ENCODE measurements at places on chromosomes 11 and 22.
A peak's percentile ranks its signal among the peaks of the same experiment; 100 is the strongest.

DNA sequence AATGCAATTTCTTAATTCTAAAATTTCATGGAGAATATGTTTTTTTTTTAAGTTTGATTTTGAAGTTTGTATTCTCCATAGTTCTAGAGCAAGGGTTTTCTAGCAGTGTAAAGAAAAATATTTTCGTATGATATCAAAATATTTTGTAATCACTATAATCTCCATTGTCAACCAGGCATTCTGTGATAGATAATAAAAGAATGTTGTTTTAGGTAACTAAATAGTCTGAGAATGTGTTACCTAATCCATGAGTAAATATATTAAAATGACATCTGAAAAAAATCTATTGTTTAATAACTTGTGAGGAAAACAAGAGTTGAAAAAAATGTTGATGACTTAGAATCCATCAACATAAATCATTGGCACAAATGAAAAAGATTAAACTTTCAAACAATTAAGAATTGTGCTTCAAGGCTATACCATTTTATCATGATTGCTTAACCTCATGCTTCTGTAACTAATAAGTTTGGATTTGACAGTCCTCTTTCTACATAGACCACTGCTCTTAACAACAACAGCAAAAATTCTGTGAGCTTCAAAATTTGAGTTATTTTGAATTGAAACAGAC is 2211.8 kb downstream of the LRRC4C start:
- DNase-seq = no peak

GRCh38 chr11:1773994-1774550 is 10.3 kb upstream of the CTSD start:
- DNase-seq = no peak

GRCh38 chr11:7439746-7440320 is 45.5 kb upstream of the OLFML1 start:
- no peak for DNase-seq

DNA sequence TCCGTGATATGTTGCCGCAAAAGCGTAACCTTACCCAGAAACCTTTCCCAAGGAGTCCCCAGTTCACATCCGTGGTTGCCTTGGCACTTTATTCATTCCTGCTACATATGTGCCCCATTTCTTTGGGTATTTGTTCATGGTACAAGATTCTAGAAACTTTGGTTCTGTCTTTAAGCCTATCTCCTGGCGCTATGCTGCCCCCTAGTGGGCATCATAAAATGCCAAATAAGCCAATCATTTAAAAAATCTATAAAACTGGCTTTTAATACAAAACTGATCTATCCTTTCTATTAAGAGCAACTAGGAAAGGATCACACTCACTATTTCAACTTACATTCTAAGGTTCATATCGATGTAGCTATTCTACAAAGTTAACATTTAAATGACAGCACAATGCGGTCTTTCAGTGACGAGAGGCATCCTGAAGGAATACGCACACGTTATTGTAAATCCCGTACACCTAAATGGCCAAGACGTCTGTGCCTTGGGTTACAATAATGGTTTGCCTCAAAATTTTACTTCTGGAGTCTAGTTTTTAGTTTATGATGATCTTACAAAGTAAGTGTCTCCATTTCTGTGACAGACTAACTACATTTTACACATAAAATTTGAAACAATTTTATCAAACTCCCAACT is 16.2 kb downstream of the PIWIL3 start:
- DNase-seq = peak; percentile 23

GRCh38 chr11:120392793-120393192 is 56.6 kb downstream of the ARHGEF12 start:
- DNase-seq = no peak

- no peak for DNase-seq
Measured at GRCh38 chr11:10038521-10039302, 255.3 kb downstream of the SBF2 start.

- peak; percentile 50 for DNase-seq
Measured at GRCh38 chr22:24968066-24968561, 15.6 kb downstream of the KIAA1671 start.

GRCh38 chr11:44364596-44364995 is 54.7 kb upstream of the ALX4 start:
- DNase-seq = no peak

- no peak for DNase-seq
Measured at GRCh38 chr11:77175021-77175842, 47.2 kb downstream of the MYO7A start.

DNA sequence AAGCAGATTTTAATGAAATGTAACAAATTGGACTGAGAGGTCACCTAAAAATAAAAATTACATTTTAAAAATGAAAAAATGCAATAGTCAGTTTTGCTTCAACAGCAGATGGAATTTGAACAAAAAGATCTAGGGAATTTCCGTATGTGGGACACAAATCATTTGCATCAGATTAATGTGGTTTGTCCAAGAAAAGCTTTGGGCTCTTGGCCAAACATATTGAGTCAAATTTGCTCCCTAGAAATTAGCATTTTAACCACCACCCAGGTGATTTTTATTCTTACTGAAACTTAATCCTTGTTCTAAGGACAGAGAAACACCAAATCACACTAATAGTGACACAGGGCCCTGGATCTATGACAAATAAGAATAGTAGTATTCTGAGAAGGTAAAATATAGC is 1477.8 kb downstream of the FAM181B start:
- no peak for DNase-seq

DNA sequence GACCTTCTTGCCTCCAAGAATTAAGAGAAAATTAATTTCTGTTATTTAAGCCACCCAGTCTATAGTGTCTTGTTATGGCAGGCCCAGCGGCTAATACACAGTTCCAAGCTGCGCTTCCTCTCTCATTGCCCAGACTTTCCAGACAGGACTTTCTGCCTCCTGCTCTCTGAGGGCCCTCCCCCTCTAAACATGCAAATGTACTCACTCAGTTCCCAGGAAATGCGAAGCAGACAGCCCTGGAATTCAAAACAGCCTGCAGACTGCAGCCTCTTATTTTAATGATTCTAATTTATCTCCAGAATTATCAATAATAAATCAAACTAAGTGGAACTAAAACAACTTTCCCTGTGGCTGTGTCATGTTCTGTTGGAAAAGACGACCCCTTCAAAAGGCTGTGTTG is 115.5 kb upstream of the ISX start:
- no peak for DNase-seq

- no peak for DNase-seq
Measured at GRCh38 chr11:86058360-86058759, 10.5 kb downstream of the PICALM start.

All from NT2/D1 (cell line).